Amniotic stem cell (primary cell): ENCODE measurements at places on chromosomes 11 and 22.

- DNase-seq, result no peak
Measured at GRCh38 chr11:103803062-103803461, 233.4 kb upstream of the DDI1 start.

GRCh38 chr11:15342163-15342562, 227.4 kb downstream of the INSC start:
- no peak for DNase-seq

GRCh38 chr11:61871158-61871597, 20.2 kb downstream of the FADS3 start:
- DNase-seq, result peak; percentile 64

DNA sequence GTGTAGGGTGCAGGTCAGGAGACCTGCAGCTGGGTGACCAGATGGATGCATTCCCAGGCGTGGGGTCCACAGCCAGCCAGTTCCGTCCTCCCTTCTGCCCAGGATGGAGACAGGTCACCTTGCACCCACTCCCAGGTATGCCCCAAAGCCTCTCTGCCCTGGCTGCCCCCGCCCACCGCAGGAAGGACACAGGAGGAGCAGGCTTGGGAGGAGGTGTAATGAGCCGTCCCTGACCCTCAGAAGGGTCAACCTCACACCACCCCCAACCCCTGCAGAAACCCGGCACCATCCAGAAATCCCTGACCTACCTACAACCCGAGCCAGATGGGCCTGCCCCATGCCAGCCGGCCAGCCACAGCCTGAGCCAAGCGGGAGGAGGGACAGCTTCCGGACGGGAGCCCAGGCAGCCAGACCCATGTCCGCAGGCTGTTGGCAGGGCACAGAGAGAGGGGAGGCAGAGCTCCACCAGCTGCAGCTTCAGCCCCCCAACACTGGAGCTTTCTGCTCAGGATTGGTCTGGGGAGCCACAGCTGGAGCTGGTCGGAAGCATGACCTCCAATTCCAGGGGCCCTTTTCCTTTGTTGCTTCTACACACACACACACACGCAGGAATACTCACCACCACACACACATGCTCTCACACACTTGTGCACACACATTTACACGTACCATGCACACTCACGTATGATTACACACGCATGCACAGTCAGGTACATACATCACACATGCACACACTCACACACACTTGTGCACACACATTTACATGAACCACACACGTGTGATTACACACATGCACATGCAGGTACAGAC, 5.3 kb downstream of the IFITM10 start:
- no peak for DNase-seq

DNA sequence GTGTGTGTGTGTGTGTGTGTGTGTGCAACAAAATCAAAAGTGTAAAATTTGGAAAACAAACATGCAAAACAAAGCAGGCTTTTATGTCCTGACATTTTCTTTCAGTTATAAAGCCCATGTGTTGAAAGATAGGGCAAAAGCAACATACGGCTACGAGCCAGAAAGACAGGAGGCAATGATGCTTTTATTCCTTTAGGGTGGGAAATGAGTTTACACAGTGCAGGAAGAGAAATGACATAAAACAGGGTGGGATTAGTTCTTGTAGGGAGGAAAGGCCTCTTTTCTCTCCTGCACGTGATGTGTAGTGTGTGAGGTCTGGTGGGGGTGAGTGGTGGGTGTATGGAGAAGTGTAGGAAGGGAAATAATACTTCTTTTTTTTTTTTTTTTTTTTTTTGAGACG, 29.4 kb downstream of the IL18 start:
- no peak for DNase-seq

DNA sequence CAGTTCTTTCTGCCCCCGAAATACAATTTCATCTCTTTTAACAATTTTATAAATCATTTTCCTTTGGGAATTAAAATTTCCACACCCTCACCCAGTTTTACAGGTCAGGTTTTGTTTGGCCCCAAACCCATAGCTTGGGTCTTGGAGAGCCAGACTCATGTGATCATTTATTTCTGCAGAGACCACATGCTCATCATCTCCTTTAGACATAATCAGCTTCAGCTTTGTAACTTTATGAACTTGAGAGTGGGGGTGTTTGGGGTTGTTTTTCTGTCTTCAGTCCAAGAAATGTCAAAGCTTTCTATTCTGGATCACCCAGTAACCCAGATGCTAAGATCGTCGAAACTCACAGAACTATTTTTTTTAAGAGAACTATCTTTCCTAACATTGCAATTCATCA, 70.9 kb downstream of the DBX1 start:
- DNase-seq, result no peak

DNA sequence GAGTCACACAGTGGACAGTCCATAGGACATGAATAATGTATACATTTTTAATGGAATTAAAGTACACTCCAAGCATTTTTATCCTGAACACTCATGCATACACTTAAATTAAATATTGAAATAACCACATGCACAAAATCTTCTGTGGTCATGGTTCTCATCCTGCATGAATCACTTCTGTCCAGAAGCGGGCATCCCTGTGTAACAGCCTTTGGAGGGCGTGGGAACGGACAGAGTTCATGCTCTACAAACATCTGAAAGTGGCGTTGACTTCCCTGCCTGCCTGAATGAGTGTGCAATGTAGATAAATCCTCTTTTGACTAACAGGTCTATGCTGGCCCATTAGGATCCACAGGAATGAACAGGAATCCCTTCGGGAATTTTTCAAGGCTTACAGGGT, 780.2 kb downstream of the BRD1 start:
- DNase-seq, result no peak
